ENCODE measurements at places on chromosomes 13 and 19.

GRCh38 chr13:72716776-72717175, 10.7 kb downstream of the MZT1 start:
- DNase-seq: no peak

- no peak for DNase-seq
Measured at GRCh38 chr19:8208119-8208921, 850 bp upstream of the CERS4 start.

DNA sequence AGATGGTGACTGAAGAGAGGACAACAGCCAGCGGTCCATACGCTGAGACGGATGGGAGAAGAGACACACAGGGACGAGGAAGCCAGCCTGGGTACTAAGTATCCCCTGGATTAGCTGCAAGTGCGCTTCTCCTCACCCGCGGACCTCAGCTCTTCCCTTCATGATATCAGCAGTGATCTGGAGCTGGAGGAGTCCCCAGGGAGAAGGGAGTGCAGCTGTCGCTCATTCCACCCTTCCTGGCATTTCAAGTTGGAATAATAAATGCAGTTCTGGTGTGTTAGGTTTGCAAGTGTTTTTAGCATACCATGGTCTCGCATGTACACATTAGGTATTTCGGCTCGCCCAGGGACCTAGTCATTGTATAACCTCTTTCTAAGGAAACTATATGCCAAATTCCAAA, 88.5 kb upstream of the C1QTNF9B start:
- DNase-seq: no peak

- DNase-seq: no peak
Measured at GRCh38 chr13:95608640-95609323, 35.7 kb downstream of the DZIP1 start.

DNA sequence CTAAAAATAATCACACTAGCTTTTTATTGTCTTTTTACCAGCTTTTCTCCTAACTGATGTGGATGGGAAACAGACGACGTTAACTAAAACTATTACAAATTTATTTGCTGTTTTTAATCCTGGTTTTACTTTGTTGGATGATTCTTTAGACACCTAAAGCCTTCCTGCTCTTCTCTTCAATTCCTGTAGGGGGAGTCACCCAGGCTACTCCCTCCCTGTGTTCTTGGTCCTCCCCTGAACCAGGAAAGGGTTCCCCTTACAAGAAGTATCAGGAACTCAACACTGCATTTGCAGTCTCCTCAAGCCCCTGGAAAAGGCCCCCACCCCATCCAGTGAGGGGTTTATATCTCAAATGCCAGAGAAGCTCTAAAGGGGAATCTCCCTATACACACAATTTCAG, 206.1 kb downstream of the SUCLA2 start:
- no peak for DNase-seq

GRCh38 chr13:72166102-72166650, 299.2 kb upstream of the DACH1 start:
- no peak for DNase-seq

- DNase-seq: no peak
Measured at GRCh38 chr13:61727767-61728166, 312.1 kb upstream of the PCDH20 start.

- DNase-seq: no peak
Measured at GRCh38 chr19:5978606-5979552, 939 bp upstream of the RANBP3 start.

DNA sequence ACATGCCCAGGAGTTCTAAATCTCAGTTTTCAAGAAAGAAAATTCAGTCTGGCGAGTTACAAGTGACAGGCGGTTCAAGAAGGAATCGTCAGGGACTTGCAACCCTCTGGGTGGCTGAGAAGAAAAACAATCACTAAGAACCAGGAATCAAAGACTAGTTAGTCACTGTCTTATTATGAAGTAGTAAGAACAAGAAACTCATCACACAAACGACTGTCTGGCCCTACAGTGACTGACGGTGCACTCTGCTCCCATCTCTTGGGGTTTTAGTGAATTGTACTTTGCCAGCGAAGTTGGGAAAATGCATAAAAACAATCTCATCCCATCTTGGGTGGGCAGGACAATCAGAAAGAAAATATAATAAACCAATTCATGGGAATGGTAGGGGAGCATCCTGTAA, 63.7 kb upstream of the SACS start:
- DNase-seq: no peak

DNA sequence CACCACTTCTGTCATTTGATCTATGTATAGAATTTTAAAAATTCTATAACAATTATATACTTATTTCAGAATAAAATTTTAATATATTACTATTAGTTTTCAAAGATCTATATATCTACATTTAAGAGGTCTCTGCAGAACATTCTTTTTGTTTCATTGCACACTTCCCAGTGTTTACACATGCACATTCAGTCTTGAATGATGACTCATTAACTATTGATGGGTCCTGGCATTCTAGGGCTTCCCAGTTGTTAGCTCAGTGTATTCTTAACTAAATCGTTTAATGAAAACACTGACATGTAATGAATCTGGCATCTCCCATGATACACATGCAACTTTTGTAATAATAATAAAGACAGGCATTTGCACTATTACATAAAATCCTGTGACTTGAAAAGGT, 324.6 kb downstream of the KLF12 start:
- DNase-seq: no peak

GRCh38 chr19:29074579-29074978, 138.4 kb downstream of the UQCRFS1 start:
- no peak for DNase-seq

- no peak for DNase-seq
Measured at GRCh38 chr13:93377196-93377595, 150.6 kb downstream of the GPC6 start.

GRCh38 chr19:48510421-48511268, 990 bp downstream of the LMTK3 start:
- DNase-seq: peak; percentile 75

DNA sequence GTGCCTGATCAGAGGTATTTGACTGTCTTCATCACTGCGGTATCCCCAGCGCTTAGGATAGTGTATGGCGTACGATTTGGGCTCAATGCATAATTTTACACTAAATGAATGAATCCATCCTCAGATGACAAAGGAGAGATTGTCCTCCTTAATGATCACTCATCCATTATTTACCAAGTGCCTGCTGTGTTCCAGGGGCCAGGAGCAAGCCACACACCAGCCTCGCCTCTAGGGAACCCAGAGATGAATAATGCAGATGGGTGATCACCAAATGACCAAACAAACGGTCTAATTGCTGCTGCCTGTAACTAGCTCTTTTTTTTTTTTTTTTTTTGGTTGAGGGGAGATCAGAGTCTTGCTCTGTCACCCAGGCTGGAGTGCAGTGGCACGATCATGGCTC, 5.9 kb upstream of the GPR32 start:
- DNase-seq: no peak

- no peak for DNase-seq
Measured at GRCh38 chr19:6109947-6110346, 353 bp downstream of the RFX2 start.

GRCh38 chr13:46352805-46353204, 34.2 kb downstream of the RUBCNL start:
- DNase-seq: no peak

DNA sequence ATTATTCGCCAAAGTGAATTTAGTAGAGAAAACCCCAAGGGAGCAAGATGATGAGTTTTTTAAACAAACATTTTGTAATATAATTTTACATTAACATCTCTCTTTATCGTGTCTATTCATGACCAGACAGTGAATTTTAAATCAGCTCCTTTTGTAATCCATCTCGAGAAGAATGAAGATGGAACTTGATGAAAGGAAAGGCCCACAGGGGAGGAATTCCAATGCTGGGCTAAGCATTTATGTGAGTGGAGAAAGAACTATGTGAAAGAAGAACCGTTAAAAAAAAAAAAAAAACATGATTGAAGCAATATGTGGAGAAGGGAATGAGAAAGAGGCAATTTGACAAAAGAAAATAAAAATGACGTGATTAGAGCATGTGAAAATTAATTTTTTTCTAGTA, 170.6 kb downstream of the KCTD12 start:
- no peak for DNase-seq

GRCh38 chr13:26896986-26897668, 136.5 kb upstream of the GPR12 start:
- no peak for DNase-seq

DNA sequence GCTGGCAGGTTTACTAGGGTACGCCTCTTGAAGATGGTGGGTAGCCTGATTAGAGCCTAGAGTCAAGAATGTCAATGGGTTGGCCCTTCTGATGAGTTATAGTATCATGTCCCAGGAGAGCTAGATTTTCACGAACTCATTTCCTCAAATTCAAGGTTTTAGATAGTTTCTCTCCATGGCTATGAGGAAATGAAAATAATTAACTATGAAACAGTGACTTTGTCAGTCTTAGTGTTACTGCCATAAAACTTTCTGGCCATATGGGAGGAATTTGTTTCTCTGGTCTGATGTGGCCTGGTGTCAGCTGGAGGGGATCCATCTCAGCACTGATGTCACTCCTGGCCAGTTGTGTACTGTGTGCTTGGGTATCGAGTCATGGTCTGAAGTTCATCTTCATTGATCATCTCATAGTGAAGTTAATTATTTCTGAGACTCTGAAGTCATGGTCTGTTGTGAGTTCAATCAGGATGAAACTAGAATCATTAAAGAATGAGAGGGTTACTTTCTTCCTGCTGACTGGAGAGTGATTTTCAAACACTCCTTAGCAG, 49.4 kb upstream of the TNFSF11 start:
- DNase-seq: no peak

- peak; percentile 52 for DNase-seq
Measured at GRCh38 chr19:6125571-6125989, 9.9 kb upstream of the ACSBG2 start.

GRCh38 chr13:50104493-50104892, 89.2 kb downstream of the KCNRG start:
- DNase-seq: no peak

DNA sequence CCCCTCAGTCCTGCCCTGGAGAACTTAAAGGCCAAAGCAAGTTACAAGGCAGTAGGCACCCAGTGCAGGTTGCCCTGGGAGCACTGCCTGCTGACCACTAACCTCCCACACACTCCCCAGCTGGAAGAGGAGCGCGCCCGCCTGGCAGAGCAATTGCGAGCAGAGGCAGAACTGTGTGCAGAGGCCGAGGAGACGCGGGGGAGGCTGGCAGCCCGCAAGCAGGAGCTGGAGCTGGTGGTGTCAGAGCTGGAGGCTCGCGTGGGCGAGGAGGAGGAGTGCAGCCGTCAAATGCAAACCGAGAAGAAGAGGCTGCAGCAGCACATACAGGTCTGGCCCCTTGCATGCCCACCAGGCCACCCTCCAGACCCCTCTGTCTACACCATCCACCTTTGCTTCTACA, 61.1 kb downstream of the KCNC3 start:
- no peak for DNase-seq

- no peak for DNase-seq
Measured at GRCh38 chr19:47601180-47601904, 7.6 kb upstream of the BICRA start.

DNA sequence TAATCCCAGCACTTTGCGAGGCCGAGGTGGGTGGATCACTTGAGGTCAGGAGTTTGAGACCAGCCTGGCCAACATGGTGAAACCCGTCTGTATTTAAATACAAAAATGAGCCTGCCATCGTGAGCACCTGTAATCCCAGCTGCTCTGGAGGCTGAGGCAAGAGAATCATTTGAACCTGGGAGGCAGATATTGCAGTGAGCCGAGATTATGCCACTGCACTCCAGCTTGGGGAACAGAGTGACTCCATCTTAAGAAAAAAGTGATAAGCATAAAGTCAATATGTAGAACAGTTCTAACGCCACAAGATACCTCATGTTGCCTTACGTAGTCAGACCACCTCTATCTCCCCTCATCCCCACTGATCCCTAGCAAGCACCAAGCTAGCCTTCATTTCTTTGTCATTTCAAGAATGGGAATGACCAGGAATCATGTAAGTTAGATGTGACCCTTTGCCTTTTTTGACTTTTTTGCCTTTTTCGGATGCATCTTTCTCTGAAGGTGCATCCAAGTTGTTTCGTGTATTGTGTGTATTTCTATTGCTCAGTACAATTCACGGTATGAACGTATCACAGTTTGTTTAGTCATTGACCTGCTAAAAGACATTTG, 6.4 kb downstream of the RPL21 start:
- no peak for DNase-seq

DNA sequence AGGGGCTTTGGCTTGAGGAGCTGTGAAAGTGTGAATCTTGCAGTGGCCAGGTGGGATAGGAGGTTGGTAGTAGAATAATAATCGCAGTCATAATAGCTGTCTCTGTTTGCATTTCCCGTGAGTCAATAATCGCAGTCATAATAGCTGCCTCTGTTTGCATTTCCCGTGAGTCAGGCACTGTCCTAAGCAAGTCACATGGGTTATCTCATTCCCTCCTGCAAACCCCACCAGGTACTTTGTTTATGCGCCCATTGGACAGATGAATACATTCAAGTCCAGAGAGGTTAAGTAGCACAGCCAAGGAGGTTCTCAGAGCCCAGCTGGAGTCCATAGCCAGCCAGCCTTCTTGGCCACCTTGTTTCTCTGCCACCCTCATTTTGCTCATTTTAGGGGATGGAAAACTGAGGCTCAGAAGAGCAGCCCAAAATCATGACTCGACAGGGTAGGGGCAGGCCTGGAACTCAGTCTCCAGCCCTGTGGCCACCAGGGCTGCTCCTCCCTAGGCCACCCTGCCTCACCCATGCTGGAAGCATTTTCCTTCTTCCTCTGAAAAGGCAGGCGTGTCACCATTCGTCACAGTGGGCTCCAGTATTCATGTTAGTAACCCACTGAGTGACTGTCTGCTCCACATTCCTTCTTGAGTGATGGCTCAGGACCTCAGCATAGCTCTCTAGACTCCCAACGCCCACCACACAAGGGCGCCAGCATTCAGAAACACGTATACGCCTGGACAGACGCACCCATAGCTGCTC, 206.2 kb downstream of the URI1 start:
- DNase-seq: no peak
